ENCODE measurements at places on chromosomes 1 and 21.

GRCh38 chr1:109208836-109209463 lies 4.8 kb upstream of the SARS1 start:
- DNase-seq = no peak

DNA sequence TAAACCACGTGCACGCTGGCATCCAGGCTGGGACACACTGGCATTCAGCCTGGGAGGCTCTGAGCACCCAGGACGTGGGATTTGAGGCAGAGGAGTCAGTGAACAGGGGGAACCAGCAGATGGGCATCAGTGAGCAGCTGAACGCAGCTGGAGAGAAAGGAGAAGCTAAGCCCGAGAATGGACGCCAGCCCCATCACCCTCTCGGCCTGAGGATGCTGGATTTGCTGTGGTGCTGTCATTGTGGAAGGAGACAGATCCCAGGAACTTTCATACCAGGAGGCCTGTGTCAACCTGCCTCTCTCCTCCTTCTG lies 132.8 kb downstream of the PGBD5 start:
- no peak for DNase-seq

DNA sequence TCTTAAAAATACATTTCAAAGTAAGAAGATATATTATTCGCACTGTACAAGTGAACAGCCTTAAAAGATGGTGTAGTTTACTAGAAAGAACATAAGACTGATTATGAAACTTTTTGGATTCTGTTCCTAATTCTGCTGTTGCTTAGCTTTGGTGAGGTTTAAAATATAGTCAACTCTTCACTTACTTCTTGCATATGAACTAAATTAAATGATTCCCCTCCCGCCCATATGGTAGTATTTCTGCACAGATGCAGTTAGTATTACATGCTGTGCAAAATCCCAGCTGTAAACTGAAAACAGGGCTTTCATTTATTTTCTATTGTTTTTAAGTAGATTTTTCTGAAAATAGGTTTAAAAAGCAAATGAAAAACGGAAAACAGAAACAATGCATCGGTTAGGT lies 345.4 kb upstream of the NCAM2 start:
- no peak for DNase-seq

DNA sequence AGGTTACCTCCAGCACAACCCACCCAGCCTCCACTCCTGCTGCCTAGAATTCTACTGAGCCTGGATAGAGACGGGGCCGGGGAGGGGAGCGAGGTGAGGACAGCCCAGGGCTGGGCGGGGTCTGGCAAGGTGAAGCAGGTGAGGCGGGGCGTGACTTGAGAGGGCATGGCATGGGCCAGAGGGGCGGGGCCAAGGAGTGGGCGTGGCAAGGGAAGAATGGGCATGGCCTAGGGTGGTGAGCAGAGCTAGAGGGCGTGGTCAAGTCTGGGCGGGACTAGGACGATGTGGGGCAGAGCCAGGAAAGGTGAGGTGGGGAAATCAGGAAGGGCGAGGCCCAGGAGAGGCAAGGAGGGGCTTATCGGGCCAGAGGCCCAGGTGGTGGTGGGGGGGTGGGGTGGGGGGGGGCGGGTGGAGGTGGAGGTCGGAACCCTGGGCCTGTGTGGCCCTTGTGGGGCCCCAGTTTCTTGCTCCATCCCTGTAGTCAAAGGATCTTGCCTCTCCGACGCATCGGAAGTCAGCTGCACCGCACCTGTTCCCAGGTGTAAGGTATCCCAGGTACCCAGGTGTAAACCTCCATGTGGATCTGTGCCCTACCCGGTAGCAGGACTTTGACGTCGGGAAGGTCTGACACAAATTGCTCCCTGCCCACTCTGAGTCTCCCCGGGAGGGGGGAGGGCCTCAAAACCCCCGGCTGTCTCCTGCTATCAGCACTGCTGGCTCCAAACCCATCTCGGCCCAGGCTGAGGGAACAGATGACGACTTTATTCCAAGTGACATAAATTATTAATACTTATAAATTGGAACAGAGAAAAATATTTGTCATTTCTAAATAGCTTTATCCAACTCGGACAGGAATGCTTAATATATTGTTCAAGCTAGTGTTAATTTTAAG lies 32.9 kb upstream of the UTS2 start:
- peak; percentile 89 for DNase-seq

DNA sequence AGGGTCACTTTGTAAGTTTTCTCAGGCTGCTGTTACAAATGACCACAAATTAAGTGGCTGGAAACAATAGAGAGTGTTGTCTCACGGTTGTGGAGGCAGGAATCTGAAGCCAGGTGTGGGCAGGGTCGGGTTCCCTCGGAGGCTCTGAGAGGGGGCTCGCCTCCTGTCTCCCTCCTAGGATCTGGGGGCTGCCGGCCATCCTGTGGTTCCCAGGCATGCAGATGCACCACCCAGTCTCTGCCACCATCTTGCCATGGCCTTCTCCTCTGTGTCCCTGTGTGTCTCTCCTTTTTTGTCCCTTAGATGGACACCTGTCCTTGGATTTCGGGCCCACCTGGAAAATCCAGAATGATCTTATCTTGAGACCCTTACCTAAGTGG lies 4.8 kb downstream of the TP73 start:
- no peak for DNase-seq

GRCh38 chr1:92329347-92330129 lies 30.7 kb downstream of the RPAP2 start:
- no peak for DNase-seq

GRCh38 chr1:110348771-110349170 lies 9.6 kb downstream of the RBM15 start:
- no peak for DNase-seq

DNA sequence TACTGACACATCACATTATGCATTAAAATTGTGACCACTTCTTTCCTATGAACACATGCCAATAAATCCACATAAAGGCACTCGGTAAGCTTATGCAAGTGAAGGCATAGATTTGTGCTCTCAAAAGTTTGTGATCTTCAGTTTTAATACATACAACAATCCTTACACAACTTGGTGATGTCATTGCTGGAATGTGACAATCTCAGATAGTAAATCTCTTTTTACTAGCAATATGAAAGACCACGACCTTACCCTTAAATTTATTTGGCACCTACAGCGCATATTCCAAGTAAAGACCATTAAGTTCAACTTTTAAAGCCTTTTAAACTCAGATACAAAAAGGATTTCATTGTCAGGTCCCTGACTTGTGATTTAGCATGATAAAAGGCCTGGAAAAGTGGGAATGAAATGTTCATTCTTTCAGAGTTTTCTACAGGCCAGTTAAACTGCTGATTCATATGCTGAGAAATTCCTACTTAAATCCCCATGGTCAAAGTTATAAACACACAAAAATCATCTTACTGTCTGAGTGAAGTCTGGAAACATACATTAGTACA lies 157.4 kb downstream of the SIPA1L2 start:
- DNase-seq = no peak

- no peak for DNase-seq
Observed at GRCh38 chr1:11216074-11216473, 26.9 kb downstream of the ANGPTL7 start.

- no peak for DNase-seq
Observed at GRCh38 chr1:175888996-175889395, 145.6 kb upstream of the TNR start.

DNA sequence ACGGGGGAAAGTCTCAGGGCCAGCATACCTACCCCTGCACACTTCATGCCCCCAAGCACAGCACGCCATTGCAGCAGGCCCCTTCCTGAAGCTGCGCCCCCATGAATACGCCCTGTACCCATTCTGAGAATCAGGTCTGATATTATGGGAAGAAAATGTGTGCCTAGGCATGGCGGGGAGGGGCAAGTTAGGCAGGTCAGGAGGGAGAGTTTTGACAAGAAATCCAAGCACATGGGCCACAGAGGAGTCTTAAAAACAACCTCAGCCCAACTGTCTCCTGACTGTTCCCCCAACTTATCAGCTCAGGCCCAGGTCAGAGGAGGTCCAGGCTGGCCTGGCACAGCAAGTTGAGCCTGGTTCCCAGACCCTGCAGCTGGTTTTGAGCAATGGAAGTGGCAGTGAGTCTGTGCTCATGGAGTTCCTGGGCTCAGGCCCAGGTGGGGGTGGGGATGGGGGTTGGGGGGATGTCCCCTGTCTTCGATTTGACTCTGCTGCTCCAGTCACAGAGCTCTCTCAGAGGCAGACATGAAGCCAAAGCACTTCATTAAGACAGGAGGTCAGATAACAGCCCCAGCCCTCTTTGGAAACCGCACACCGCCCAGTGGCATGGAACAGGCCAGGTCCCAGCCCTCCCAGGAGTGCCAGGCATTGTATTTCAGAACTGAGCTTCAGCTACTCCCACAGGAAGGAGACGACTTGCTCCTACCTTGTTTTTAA lies 20.6 kb upstream of the BCAR3 start:
- DNase-seq = no peak

DNA sequence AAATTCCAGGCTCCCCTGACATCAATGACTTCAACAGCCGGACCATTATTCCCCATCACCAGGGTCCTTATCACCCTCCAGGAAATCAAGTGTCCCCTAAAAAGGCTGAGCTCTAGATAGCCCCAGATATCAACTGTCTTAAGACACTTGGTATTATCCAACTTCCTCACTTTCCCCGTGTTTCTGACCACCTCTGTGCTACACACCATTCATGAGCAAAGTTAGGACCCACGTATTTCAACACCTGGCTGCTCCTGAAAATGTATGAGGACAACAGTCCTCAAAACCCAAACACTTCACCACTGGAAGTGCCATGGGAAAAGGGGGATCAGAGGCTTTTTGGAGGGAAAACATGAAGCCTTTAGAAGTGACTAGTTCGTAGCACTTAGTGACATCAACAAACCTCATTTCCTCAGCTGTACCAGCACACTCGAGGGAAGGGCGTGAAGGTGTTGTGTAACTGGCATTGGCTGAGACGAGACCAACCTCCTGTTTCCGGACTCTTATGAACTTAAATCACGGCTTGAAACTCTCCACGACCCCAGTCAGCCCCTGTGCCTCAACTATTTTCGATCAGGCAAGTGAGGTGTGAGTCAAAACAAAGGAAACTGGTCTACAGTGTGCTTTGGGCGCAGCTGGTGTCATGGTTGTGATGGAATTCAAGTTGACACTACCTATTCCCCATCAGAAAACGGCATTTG lies 4.1 kb upstream of the CHD5 start:
- no peak for DNase-seq

- DNase-seq = peak; percentile 35
Observed at GRCh38 chr1:3876716-3877115, 19.4 kb downstream of the DFFB start.

GRCh38 chr1:183908079-183908478 lies 103.2 kb downstream of the RGL1 start:
- DNase-seq = no peak

DNA sequence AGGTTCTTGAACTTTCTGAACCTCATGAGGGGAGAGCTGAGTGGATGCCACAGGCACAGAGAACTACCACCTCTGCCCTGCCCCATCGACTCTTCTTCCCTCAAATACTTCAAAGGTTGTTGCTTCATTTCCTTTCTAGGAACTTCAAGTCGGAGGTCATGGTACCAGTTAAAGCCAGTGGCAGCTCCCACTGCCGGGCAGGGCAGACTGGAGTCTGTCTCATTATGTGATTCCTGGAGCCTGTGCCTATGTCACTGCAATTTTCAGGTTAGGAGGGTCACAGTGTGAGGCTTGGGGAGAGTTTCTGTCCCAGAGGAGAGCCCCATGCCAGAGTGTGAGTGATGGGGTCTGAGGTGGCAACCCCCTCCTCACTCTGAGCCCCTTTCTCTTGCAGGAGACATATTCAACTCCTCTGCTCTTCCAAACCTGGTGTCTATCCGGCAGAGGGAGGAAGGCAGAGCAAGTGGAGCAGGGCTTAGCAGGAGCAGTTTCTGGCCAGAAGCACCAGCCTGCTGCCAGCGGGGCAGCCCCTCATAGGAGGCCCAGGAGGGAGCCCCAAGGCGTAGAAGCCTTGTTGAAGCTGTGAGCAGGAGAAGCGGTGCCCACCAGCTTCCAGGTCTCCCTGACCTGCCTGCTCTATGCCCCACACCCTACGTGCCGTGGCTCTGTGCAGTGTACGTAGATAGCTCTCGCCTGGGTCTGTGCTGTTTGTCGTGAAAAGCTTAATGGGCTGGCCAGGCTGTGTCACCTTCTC lies 29.3 kb downstream of the CAMK1G start:
- DNase-seq = no peak

DNA sequence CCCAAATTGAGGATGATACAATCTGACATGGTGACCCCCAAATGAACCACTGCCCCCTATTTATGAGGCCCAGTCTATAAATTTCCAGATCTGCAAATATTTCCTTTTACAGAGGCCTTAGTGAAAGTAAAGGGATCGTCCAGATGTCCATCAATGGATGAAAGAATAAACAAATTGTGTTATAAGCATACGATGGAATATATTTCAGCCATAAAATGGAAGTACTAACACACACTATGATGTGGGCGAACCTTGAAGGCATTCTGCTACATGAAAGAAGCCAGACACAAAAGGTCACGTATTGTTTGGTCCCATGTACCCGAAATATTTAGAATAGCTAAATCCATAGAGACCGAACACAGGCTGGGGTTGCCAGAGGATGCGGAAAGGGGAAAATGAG lies 48.6 kb upstream of the ITPKB start:
- no peak for DNase-seq

GRCh38 chr1:101820071-101820470 lies 176.7 kb downstream of the OLFM3 start:
- no peak for DNase-seq

GRCh38 chr1:25802915-25803314 lies 2.9 kb downstream of the SELENON start:
- DNase-seq = no peak

- DNase-seq = no peak
Observed at GRCh38 chr1:26721669-26722355, 26.0 kb downstream of the ARID1A start.

GRCh38 chr1:67579623-67580394 lies 105.2 kb upstream of the GADD45A start:
- no peak for DNase-seq

GRCh38 chr1:224519874-224520273 lies 85.3 kb upstream of the WDR26 start:
- DNase-seq = no peak

- DNase-seq = no peak
Observed at GRCh38 chr1:180150982-180151381, 3.7 kb upstream of the QSOX1 start.

GRCh38 chr1:33719771-33720670 lies 143.9 kb upstream of the HMGB4 start:
- DNase-seq = no peak

- no peak for DNase-seq
Observed at GRCh38 chr1:208202333-208202995, 41.7 kb downstream of the PLXNA2 start.

- DNase-seq = peak; percentile 47
Observed at GRCh38 chr1:218521414-218522169, 176.5 kb downstream of the TGFB2 start.

DNA sequence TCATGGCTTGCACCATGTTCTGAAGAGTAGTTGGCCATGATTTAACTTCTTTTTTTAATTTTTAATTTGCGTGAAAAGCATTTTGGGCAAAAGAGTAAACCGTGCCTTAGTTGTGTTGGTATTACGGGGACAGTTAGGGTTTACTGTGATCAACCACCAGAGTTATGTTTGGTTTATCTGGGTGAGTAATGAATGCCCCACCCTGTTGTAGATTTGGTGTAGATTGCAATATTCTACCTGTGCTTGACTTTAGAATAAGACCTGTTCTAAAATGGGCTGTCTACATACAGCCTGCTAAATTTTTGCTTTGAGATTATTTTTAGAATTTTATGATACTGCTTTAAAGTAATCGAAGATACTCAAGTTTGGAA lies 1.4 kb downstream of the USP25 start:
- no peak for DNase-seq
